ENCODE measurements at places on chromosomes 13 and 19.

DNA sequence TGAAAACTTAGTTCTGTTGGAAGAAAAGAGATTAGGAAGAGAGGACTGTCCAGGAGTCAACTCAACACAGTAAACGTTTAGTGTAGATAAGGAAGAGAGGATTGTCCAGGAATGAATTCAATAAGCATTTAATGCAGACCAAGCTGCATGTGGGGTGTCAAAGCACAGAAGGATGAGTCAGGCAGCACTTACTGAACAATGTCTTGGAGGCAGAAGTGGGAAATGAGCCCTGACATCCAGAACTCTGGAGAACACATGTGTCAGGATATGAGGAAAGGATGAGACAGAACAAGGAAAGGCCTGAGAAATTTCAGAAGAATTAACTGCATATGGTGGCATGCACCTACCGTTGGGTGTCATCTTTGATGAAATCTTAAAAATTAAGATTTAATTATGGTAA lies 429.2 kb upstream of the HTR2A start:
- DNase-seq = no peak

GRCh38 chr13:64397701-64398100 lies 2832.4 kb downstream of the PCDH9 start:
- DNase-seq = no peak

- DNase-seq = peak; percentile 75
Observed at GRCh38 chr19:7904074-7905020, 670 bp downstream of the MAP2K7 start.

- no peak for DNase-seq
Observed at GRCh38 chr13:50244355-50244712, 229.1 kb downstream of the KCNRG start.

GRCh38 chr13:113666951-113667701 lies at the start of gene GRK1:
GRK1 (plus strand) TSS chr13:113667219; CDS start chr13:113667387, 168 bp downstream.
- no peak for DNase-seq

GRCh38 chr13:20719783-20720182 lies 16.3 kb downstream of the IL17D start:
- no peak for DNase-seq

GRCh38 chr19:29714953-29715700 lies at the start of gene C19orf12:
C19orf12 (minus strand) TSS chr19:29715261; CDS start chr19:29708413, 6,848 bp downstream.
- peak; percentile 45 for DNase-seq

- no peak for DNase-seq
Observed at GRCh38 chr19:58562122-58563033, 4.0 kb upstream of the UBE2M start.

DNA sequence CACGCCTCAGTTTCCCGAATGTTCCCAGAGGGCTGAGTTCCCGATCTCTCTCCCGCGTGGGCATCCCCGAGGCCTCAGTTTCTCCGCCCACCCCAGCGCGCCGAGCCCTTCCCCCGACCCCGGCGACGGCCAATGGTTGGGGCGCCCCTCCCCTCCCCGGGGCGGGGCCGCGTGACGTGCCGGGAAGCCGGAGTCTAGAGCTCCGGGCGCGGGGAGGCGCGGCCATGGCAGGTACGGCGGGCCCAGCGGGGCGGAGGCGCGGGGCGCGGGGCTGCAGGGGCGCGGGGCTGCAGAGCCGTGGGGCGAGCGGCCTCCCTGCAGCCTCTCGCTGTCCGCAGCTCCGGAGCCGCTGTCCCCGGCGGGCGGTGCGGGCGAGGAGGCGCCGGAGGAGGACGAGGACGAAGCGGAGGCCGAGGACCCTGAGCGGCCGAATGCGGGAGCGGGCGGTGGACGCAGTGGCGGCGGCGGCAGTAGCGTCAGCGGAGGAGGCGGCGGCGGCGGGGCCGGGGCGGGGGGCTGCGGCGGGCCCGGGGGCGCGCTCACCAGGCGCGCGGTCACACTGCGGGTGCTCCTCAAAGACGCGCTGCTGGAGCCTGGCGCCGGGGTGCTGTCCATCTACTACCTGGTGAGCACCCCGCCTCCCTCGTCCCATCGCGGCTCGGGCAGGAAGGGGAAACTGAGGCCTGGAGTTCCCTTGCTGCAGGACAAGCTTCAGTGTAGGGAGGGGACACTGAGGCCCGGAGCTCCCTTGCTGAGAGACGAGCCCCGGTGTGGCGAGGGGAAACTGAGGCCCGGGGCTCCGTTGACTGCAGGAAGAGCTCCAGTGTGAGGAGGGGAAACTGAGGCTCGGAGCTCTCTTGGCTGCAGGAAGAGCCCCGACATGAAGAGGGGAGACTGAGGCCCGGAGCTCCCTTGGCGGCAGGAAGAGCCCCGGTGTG lies at the start of gene MPND:
Gene MPND, plus strand, starts transcription at position 193 of the 938 bp plus-strand sequence. Its CDS starts 32 bp downstream, at position 225.
- peak; percentile 93 for DNase-seq

- DNase-seq = no peak
Observed at GRCh38 chr13:33367171-33367895, 81.8 kb upstream of the STARD13 start.

- no peak for DNase-seq
Observed at GRCh38 chr19:56124578-56124977, 3.5 kb upstream of the ZNF787 start.

DNA sequence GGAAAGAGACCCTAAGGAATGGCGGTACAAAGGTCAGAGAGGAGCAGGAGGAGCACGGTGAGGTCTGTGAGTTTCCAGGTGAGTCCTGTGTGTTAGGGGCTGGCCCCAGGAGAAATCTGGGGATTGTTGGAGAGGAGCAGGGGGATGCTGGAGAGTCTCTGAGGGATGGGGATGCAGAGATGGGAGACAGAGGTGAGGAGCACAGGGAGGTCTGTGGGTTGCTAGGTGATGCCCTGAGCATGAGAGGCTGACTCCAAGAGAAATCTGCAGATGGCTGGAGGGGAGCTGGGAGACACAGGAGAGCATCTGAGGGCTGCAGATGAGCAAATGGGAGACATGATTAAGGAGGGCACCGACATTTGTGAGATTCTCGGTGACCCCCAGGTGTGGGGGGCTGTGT lies 4.1 kb upstream of the ZNF229 start:
- DNase-seq = no peak

- DNase-seq = no peak
Observed at GRCh38 chr13:34749046-34749445, 193.0 kb upstream of the NBEA start.
